ENCODE measurements at places on chromosomes 12 and 14.

DNA sequence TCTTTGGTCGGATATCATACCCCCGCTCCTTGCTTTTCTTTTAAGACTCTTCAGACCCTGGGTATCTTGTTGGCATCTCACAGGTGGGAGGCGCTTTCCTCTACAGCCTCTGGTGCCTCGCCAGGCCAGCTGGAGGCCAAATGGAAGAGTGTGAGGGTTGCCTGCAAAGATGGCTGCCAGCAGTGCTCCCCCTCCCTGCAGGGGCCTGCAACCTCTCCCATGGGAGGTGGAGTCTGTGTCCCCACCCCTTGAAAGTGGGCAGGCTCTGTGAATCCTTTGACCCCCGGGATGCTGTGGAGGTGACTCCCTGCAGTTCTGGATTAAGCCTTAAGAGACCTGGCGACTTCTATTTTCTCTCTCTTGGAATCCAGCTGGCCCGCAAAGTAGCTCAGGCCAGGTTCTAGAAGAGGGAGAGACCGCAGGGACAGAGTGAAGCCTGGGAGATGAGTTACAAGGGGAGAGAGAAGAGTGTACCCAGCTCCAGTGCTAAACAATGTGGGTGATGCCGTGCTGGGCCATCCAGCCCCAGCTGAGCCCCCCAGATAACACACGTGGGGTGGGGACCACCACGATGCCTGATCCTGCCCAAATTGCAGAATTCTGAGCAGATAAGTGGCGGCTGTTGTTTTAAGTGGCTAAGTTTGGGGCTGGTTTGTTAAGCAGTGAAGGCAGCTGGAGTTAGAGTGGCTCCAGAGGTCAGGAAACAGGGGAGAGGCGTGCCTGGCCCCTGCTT lies 37.9 kb upstream of the NCOR2 start:
- no peak for DNase-seq

DNA sequence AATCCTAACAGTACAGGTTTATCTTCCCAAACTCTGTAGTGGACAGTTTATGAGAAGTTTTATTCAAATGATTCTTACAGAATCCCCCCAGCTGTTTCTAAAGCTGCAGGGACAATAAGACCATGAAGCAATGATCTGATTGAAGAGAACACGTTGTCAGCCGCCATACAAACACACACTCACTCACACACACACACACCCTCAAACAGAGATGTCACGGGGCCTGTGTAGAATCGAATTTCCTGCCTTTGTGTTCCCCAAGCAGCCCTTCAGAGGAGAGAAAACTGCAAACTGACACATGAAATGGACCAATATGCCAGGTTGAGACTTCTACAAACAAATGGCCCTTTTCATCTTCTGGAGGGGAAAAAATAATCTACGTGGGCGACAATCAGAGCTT lies 80.5 kb upstream of the TBX3 start:
- DNase-seq: no peak

GRCh38 chr12:92639017-92639416 lies 63.8 kb upstream of the PLEKHG7 start:
- no peak for DNase-seq

DNA sequence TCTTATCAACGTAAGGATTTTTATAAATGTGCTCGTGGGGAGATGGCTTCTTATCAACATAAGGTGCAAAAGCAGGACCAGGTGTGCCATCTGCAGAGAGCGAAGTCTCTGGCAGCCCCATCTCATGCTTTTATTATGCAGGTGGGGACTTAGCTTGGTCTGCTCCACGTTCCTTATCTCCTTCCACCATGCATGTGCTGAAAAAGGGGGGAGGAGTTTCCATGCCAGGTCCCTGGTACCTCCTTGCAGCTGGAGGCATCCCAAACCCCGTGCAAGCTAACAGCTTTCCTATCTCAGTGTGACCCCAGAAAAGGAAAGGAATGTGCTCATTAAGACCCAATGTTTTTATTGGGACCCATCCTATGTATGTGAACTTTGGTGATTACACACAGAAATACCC lies 608.5 kb downstream of the TMEM121 start:
- DNase-seq: no peak

GRCh38 chr12:53200458-53201176 lies 6.4 kb downstream of the ITGB7 start:
- no peak for DNase-seq

DNA sequence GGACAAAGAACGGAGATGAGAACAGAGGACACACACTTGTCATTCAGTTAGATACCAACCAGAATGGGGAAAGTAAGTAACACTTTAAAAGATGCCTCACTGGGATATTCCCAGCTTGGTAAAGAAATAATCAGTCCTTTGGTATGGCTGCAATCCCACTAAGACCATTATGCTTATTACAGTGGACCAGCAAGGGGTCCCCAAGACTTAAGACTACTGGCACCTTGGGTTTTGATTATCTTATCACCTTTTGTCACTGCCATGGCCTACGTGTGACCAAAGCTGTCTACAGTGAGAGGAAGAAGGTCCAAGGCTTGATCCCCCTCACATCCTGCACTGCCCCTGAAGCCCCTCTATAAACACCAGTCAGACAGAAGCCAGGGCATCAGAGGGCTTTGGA lies 65.8 kb downstream of the TRAFD1 start:
- no peak for DNase-seq

- no peak for DNase-seq
Measured at GRCh38 chr14:23041729-23042128, 283 bp upstream of the PSMB11 start.

- DNase-seq: no peak
Measured at GRCh38 chr14:77250927-77251326, 20.1 kb downstream of the NGB start.

- DNase-seq: no peak
Measured at GRCh38 chr12:49615725-49616124, 7.6 kb upstream of the PRPF40B start.

DNA sequence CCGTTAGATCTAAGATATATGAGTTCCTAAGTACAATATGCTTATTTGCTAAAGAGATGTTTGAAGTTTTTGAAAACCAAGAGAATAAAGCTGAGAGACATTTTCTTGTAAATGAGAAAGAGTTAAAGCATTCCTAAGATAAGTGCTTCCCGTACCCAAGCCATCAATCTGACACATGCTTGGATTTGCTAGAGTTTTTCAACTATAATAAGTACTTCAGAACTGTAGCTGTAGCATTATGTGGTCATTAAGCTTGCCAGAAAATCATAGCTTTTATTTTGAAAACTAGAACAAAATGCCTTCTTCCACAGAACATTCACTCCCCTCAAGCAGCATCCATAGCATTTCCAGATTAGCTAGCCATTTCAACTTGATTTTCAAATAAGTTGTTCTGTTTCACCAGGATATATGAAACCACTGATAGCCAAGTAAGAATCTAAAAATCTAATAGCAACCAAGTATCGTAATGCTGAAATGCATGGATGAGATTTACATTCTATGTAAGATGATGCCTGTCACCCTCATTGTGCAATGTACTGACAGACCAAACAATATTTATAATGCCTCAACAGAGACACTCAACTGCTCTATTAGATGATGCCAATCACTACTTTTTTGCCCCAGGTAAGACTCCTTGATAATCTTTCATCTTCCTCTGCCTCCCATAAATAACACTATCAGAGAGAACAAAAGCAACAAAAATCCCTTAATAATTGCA lies 8.0 kb downstream of the SNW1 start:
- no peak for DNase-seq

GRCh38 chr14:102796661-102797190 lies 19.5 kb downstream of the TRAF3 start:
- no peak for DNase-seq

- no peak for DNase-seq
Measured at GRCh38 chr14:35284506-35284905, 7.7 kb upstream of the PSMA6 start.

GRCh38 chr12:49345825-49346658 lies 646 bp upstream of the DNAJC22 start:
- DNase-seq: no peak

- no peak for DNase-seq
Measured at GRCh38 chr14:26199590-26200370, 398.1 kb downstream of the NOVA1 start.

DNA sequence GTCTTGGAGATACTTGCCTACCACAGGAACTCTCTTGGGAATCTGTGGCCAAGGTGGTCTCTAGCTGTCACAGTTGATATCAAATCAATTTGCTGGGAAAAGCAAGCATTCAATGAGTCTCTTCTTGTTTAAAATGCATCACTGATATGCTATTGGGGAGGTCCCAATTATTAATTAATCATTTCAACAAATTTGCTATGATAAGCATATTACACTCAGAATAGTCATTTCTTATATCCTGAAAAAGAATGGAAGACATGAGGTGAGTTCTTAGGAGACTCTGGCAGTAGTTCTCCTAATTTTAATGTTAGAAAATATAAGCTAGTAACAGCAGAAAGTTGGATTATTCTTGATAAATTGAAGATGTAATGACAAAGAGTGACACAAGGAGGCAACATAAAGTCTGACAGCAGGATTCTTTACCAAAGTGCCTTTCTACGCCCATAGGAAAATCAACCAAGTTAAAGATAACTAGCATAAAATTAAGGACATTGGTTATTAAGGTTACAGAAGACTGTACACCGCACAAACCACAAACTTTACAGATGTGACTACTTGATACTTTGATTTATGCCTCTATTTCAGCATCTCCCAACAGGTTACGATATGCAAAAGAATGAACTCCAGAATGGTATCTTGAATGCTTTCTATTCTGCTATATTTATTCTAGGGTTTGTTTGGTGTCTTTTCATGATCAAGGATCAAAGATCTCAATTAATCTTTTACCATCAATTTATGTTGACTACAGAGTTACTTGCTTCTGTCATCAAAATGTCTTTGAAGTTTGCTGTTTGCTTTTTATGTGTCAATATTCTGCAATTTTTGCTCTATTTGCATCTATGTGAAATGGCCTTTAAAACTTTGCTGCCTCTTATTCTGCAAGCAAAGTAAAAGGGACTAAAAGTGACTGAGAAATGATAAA lies 349.6 kb upstream of the CLEC14A start:
- DNase-seq: no peak

DNA sequence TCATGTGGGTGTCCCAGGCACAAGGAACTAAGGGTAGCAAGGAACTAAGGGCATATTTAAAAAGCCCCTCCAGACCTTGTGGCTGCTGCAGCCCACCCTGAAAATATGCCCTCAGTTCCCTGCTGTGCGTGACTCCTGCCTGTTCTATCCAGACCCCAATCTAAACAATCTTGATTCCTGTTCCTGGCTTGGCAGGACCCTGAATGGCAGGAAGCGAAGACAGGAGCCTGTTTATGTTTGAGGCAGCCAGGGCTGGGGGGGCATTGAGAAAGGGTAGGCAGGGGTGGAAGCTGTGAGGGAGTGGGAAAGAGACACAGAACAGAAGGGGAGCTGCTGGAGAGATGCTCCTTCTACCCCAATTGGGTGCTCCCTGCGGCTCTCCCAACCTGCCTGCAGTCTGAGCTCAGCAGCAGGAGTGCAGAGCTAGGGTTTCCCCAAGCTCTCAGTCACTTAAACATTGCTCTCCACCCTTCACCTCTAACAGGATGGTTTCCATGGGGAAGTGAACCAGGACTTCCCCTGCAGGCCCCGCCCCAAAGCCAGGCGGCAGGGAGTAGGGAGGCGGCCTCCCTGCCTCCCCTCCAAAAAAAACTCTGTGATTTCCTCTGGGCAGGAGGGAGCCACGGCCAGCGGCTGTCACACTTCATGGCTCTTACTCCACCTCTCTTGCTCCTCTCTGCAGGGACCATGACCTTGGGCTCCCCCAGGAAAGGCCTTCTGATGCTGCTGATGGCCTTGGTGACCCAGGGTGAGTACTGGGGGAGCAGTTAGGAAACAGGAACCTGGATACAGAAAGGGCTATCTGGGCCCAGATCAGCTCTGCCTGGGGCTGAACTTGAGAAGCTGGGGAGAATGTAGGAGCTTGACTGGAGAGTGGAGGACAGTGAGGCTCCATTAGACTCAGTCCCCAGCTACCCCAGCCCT lies 4.7 kb downstream of the ACVRL1 start:
- DNase-seq: no peak

DNA sequence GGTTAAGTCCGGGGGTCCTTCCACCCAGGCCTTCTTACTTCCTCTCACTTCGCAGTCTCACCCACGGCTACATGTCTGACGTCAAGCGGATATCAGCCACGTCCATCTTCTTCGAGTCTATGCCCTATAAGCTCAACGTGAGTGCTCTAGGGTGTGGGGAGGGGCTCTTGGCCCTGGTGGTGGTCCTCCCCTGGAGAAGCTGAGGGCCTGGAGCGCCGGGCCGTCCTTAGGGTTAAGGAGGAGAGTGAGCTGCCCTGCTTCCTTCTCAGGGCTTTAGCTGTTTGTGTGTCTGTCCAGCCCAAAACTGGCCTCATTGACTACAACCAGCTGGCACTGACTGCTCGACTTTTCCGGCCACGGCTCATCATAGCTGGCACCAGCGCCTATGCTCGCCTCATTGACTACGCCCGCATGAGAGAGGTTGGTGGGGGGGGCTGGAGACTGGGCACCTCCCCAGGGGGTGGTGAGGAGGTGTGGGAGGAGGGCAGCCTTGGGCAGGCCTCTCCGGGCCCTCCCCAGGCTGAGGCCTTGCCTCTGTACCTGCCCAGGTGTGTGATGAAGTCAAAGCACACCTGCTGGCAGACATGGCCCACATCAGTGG lies 2.7 kb downstream of the SHMT2 start:
- no peak for DNase-seq

- no peak for DNase-seq
Measured at GRCh38 chr14:61101803-61102548, 120.9 kb downstream of the SLC38A6 start.

GRCh38 chr14:103510724-103511693 lies 11.6 kb downstream of the CKB start:
- no peak for DNase-seq

DNA sequence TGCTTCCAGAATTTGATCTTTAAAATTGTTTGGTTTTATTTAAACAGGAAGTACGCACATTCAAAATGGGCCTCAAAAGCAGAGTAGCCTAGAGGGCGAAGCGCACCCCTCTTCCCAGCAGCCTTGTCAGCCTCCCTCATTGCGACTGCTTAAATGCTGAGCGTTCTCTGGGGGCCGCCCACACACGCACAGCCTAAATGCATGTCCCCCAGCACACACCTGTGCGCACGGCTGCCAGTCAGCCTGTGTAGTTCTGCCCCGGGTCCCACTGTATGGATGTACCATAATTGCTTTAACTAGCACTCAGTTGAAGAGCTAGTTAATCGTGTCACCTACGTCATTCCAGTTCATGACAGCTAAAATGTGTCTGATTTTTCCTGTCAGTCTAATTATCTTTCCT lies 79.3 kb downstream of the TESC start:
- no peak for DNase-seq

DNA sequence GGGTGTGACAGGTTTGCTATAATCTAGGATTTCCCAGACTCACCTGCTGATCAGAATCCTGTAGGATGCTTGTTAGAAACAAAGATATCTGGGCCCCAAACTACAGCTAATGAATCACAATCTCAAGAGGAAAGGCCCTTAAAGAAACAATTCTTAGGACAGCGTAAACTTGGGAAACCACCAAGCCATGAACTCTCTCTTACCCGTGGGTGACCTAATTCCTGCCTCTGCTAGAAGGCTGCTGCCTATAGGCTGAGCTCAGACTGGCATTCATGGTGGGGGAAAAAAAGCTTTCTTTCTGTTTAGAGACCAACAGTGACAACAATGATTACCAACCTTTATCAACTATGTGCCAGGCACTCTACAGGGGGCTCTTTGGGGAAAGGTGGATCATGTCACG lies 213.9 kb upstream of the FKBP4 start:
- no peak for DNase-seq

- DNase-seq: no peak
Measured at GRCh38 chr12:65204886-65205525, 35.6 kb downstream of the LEMD3 start.

GRCh38 chr14:24806061-24806678 lies 172.2 kb upstream of the GZMB start:
- peak; percentile 51 for DNase-seq

All from right lung (tissue), 10 donors.